CD4-positive, alpha-beta T cell treated with Interleukin-21 for 1 hour (primary cell): ENCODE measurements at places on chromosomes 5 and 9.

GRCh38 chr9:126628969-126629674, 15.4 kb downstream of the LMX1B start:
- DNase-seq = no peak

- peak; percentile 6 for DNase-seq
Measured at GRCh38 chr9:128764361-128764760, 7.4 kb downstream of the ZER1 start.

GRCh38 chr9:121824651-121825030, 173.2 kb downstream of the DAB2IP start:
- no peak for DNase-seq

DNA sequence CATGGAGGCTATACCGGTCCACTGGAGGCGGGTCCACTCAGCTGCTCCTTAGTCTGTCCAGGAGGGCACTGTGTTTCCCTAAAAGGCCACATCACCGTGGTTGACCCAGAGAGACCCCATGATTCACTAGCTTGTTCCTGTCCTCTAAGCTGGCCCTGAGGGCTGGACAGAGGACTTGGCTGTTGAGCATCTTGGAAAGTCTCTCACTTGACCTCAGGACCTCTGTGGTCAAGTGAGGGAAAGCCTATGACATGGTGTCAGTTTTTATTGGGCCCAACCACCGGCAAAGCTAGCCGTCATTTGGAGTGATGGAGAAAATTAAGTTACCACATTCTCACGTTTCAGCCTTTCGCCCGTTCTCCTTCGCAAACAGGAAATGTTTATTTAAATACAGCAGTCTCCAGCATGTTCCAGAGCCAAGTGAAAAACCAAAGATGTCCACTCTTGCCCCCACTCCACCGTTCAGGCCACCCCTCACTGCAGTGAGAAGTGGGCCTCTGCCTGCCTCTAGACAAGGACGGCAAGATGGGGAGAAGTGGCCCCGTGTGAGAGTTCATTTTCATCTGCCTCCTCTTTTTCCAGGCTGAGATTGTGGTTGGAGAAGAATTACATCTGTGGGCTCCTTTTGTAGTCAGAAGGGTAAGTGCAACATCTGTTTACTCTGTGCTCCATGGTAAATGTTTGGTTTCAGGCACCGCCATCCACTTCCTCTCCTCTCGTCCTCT, 4.4 kb downstream of the SLIT3 start:
- DNase-seq = no peak

- no peak for DNase-seq
Measured at GRCh38 chr9:15735083-15735857, 182.4 kb downstream of the CCDC171 start.

GRCh38 chr9:101848485-101848919, 110.1 kb upstream of the GRIN3A start:
- no peak for DNase-seq

DNA sequence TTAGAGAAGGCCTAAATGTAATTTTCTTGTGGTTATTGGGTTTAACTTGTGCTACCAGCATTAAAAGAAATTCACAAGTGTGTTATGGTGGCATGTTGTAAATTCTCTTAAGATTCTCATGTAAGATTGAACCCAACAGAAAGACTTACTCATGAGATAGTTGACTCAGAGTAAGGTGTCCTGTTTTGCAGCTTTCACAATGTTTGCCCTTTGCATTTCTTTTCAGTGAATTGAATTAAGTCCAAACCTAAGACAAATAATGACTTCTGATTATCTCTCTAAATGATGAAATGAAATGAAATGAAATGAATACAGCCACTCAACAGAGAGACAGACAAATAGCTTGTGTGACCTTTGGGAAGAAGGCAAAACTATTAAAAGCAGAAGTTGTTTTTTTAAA, 1696.9 kb upstream of the WWC1 start:
- no peak for DNase-seq

DNA sequence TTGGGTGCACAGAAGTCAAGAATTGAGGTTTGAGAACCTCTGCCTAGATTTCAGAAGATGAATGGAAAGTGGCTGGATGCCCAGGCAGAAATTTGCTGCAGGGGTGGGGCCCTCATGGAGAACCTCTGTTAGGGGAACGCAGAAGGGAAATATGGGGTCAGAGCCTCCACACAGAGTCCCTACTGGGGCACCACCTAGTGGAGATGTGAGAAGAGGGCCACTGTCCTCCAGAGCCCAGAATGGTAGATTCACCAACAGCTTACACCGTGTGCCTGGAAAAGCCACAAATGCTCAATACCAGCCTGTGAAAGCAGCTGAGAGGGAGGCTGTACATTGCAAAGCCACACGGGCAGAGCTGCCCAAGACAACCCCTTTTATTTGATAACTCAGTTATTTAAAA, 383.5 kb downstream of the TLE4 start:
- peak; percentile 7 for DNase-seq

GRCh38 chr5:41878643-41879478, 8.6 kb upstream of the OXCT1 start:
- no peak for DNase-seq

DNA sequence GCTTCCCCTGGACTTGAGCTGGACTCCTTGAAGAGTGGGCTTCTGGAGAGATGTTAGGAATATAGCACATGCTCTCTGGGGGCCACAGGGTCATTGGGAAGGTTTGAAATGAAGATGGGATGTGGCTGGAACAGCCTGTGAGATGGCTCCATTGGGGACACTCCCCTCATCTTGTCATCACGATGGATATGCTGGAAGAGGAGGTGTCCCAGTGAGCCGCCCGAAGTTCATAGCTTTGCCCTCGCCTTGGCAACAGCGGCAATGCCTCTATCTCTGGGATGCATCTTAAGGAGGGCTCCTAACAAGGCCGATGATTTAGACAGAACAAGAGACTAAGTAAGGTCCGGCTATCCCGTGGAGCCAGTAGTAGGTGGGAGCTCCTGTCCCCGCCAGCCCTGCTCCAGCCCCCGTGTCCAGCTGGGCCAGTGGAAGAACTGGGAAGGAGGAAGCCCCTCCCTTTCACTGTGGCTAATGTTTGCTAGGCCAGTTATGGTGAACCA, 23.9 kb downstream of the AMBP start:
- no peak for DNase-seq

DNA sequence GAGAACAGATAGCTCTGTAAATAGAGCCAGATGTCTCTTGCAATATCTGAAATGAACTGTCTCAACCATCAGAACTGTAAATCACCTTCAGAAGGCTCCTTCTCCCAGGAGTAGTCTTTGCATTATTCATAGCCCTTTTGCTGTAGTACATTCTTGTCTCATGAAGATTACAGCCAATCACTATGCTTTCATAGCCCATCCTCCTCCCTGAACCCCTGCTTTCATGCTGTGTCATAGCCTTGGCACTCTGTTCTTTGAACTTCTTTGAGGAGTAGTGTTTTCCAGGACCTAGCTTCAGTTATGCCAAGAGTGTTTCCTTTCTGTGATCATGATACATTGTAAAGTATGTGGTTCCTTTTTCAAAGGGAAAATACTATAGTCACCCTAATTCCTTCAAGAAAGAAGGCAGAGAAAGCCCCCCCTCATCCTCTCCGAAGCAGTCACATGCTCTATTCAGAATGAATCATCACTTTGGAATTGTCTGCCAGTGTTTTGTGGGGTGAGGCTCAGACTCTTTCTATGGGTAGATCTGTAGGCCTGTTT, 61.1 kb downstream of the GRIA1 start:
- DNase-seq = no peak

- DNase-seq = no peak
Measured at GRCh38 chr9:88497224-88497623, 37.8 kb upstream of the NXNL2 start.

DNA sequence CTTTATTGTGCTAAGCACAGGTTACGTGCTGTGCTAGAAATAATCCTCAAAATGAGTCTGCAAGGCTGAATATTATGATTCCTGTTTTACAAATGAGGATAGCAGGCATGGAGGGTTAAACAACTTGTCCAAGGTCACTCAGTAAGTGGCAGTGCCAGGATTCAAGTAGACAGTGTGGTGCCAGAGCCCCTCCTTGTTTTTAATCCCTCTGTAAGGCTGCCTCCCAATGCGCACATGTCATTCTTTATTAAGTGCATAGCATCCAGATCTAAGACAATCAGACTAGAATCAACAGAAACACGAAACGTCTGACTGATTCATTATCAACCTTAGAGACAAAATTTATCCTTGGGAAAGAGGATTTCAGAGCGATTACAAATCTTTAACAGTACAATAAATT, 199.6 kb downstream of the SMARCA2 start:
- DNase-seq = no peak

GRCh38 chr5:40381016-40381415, 298.7 kb upstream of the PTGER4 start:
- no peak for DNase-seq
